Spinal cord (tissue), 10 donors: ENCODE measurements at places on chromosomes 5 and 9.
A peak's percentile ranks its signal among the peaks of the same experiment; 100 is the strongest.

- no peaks in the 10 kb centered on the region for H3K27me3 ChIP-seq
- no peak overlapping the region for H3K27ac ChIP-seq
- H3K36me3 ChIP-seq, result no peaks in the 10 kb centered on the region
Observed at GRCh38 chr9:16496908-16497307, 373.6 kb downstream of the BNC2 start.

DNA sequence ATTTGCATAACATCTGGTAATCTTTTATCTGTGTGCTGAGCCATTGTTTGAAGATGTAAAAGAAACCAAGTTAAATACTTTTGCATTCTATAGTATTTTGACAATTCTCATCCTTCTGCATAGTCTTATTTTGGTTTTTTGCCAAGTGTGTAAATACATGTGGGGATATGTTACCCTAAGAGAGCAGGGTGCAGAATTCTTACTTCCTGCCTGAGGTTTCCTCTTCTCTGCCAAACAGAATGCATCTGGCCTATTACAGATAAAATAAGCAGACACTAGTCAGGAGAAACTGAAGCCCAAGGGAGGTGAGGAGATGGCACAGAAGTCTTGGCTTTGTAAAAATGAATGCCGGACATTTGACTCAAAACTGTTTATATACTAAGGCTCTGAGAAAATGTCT is 462.1 kb downstream of the TMEM38B start:
- H3K36me3 ChIP-seq, result no peaks in the 10 kb centered on the region
- no peak overlapping the region for H3K27ac ChIP-seq
- DNase-seq, result no peak
- H3K4me3 ChIP-seq, result no peak overlapping the region
- no peaks in the 10 kb centered on the region for H3K4me1 ChIP-seq

GRCh38 chr9:83620841-83621636 is 1.9 kb upstream of the IDNK start:
- H3K4me1 ChIP-seq, result peaks cover 4% of the 10 kb centered on the region
- DNase-seq, result peak; percentile 79
- H3K27me3 ChIP-seq, result no peaks in the 10 kb centered on the region
- H3K36me3 ChIP-seq, result no peaks in the 10 kb centered on the region
- no peak overlapping the region for H3K4me3 ChIP-seq

DNA sequence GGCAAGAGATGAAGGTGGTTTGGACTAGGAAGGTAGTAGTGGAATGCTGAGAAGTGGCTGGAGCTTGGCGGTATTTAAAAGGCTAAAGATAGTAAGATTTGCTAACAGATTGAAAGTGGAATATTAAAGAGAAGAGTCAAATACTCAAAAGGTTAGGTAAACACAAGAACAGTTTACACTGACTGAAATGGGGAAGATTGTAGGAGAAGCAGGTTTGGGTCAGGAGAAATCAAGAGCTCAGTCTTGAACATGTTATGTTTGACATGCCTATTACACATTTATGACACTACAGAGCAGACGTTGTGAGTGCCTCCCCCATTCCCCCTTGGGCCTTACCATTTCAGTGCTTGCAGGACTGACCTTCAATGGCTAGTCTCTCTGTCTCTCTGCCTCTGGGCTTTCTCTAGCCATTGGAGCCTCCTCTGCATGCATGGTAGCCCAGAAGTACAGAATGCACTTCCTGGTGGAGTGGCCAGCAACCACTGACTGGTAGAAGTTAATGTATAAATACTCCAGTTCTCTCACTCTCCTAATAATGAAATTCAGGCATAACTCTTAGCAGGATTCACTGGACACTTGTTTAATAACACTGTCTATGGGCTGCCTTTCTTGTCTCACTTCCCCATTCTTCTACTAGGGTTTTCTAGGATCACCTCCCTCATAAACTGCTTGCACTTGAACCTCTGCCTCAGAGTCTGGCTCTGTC is 56.8 kb downstream of the HMGCS1 start:
- no peak overlapping the region for H3K27ac ChIP-seq
- no peaks in the 10 kb centered on the region for H3K27me3 ChIP-seq
- H3K36me3 ChIP-seq, result no peaks in the 10 kb centered on the region
- no peaks in the 10 kb centered on the region for H3K4me1 ChIP-seq

GRCh38 chr5:131242728-131243255 is 21.1 kb upstream of the CDC42SE2 start:
- no peak for DNase-seq
- no peak overlapping the region for H3K4me3 ChIP-seq
- H3K36me3 ChIP-seq, result no peaks in the 10 kb centered on the region
- H3K27me3 ChIP-seq, result no peaks in the 10 kb centered on the region
- no peaks in the 10 kb centered on the region for H3K4me1 ChIP-seq

DNA sequence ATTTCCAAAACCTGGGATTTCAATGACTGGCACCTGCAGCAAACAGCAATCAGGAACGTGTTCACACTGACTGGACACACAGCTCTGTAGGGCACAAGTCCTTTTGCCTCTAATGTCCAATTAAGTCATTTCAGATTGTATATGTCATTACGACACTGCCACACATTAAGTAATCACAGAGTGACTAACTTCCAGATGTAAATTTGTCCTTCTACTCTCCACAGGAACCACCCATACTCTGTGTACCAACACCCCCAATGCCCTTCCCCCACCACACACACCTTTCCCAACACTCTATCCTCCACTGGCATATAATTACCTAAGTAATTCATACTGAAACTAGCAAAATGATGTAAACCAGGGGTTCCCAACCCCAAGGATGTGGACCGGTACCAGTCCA is 30.5 kb downstream of the LARS1 start:
- no peaks in the 10 kb centered on the region for H3K27me3 ChIP-seq
- H3K27ac ChIP-seq, result no peak overlapping the region
- H3K4me3 ChIP-seq, result no peak overlapping the region
- DNase-seq, result no peak

DNA sequence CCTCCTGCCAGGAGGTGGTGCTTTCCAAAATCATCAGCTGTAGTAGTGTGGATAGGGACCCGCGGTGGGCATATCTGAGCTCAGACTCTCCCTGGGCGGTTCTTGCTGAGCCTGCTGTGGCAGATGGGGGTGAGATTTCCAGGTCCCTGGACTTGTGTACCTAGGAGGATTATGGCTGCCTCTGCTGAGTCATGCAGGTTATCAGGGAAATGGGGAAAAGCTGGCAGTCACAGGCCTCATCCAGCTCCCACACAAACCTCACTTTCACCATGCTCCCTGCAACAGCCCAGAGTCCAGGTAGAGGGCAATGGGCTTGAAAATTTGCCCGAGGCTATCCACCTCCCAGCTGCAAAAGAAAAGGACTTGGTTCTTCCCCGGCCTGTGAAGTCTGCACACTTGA is 23.4 kb upstream of the MAMDC2 start:
- no peak overlapping the region for H3K4me3 ChIP-seq
- H3K27ac ChIP-seq, result no peak overlapping the region
- peaks cover 10% of the 10 kb centered on the region for H3K4me1 ChIP-seq
- no peaks in the 10 kb centered on the region for H3K27me3 ChIP-seq

DNA sequence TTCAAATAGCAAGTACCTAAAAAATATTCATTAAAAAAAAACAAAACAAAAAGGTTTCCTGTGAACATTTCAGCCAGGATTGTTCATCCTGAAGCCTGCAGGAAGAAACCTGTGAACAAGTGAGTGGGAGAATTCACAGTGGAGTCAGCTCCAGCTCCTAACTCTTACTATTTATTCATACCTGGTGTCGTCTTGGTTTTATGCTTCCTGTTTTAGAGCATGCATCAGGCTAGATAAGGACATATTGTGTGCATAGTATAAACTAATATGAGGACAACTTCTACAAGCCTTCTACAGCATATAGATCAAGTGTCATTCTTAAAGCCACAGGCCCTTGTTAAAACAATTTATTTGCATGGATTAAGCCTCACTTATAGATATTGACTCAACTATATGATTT is 169.9 kb downstream of the EFNA5 start:
- H3K27ac ChIP-seq, result no peak overlapping the region
- peaks cover 2% of the 10 kb centered on the region for H3K4me1 ChIP-seq
- no peaks in the 10 kb centered on the region for H3K36me3 ChIP-seq
- no peak overlapping the region for H3K4me3 ChIP-seq
- H3K27me3 ChIP-seq, result no peaks in the 10 kb centered on the region

DNA sequence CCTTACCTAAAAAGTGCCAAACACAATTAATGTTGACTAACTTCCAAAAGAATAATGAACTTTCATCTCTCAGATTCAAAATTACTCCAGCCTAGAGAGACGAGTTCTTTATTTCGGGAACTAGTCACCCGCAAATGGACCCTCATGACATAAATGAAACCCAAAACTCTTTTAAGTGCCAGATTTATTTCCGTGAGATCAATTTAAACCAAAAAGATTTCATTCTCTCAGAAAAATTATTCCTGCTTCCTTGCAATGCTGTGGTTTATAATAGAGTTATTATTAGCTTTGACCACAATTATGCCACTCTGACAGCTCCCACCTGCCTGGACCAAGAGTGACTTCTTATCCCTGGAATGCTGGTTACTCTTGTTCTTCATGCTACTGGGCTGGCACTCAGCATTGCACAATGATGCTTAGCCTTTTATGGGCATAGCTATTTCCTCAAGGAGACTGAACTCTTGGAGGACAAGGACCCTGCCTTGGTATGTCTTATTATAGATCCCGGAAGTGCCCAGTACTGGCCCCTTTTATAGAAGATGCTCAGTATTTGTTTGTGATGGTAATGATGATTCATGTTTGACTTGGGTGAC is 183.5 kb downstream of the SNX18 start:
- H3K4me1 ChIP-seq, result peaks cover 14% of the 10 kb centered on the region
- no peak overlapping the region for H3K27ac ChIP-seq
- no peak overlapping the region for H3K4me3 ChIP-seq
- no peaks in the 10 kb centered on the region for H3K27me3 ChIP-seq

DNA sequence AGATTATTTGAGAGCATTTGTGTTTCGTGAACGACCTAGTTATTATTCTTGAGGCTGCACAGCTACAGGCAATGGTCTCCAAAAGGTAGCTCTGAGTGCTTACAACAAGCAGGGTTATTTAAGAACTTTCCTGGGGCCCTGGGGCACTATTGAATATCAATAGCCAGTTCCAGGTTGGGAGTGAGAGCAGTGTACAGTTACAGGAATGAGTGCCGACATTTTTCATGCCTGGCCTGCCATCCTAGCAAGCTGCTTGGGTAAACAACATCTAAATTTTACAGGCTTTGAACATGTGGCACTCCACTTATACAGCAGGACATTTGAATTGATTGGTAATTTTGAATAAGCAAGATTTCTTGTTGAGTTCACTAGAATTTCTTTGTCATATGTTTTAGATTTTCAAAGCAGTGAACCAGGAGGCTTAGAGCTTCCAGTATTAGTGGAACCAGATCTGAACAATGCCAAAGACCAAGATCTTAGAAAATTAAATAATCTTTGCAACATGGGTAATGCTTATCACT is 171.9 kb upstream of the GDNF start:
- H3K27ac ChIP-seq, result no peak overlapping the region
- DNase-seq, result no peak
- H3K4me3 ChIP-seq, result no peak overlapping the region

GRCh38 chr5:143234162-143234842 is 169.2 kb downstream of the NR3C1 start:
- no peaks in the 10 kb centered on the region for H3K36me3 ChIP-seq
- H3K27me3 ChIP-seq, result no peaks in the 10 kb centered on the region
- H3K27ac ChIP-seq, result no peak overlapping the region
- H3K4me1 ChIP-seq, result peaks cover 8% of the 10 kb centered on the region

GRCh38 chr5:79547429-79547822 is 33.5 kb upstream of the HOMER1 start:
- no peaks in the 10 kb centered on the region for H3K4me1 ChIP-seq
- H3K36me3 ChIP-seq, result no peaks in the 10 kb centered on the region
- no peak for DNase-seq
- no peaks in the 10 kb centered on the region for H3K27me3 ChIP-seq
- H3K27ac ChIP-seq, result no peak overlapping the region

DNA sequence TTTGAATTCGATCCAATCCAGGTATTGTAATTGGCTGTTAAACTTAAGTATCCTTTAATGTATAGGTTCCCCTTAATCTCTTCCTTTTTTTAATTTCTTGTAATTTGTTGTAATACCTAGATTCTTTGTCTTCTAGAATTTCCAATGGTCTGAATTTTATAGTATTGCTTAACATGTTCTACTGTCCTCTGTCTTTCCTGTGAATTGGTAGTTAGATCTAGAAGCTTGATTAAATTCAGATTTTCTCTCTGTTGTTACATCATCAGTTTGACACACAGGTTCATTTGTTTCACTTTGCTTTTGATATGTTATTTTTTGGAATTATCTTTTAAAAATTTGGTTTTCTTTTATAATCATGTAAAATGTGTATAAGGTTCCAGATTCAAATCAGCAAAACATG is 13.8 kb downstream of the ZCCHC7 start:
- H3K27ac ChIP-seq, result no peak overlapping the region
- H3K4me3 ChIP-seq, result no peak overlapping the region
- peaks cover 6% of the 10 kb centered on the region for H3K36me3 ChIP-seq
- H3K27me3 ChIP-seq, result no peaks in the 10 kb centered on the region

GRCh38 chr9:125527471-125528002 is 179.5 kb downstream of the MAPKAP1 start:
- no peak overlapping the region for H3K4me3 ChIP-seq
- H3K27me3 ChIP-seq, result no peaks in the 10 kb centered on the region
- no peak overlapping the region for H3K27ac ChIP-seq
- H3K4me1 ChIP-seq, result peaks cover 14% of the 10 kb centered on the region
- DNase-seq, result no peak
- H3K36me3 ChIP-seq, result no peaks in the 10 kb centered on the region

GRCh38 chr5:177198738-177199137 is 65.2 kb downstream of the NSD1 start:
- no peak overlapping the region for H3K4me3 ChIP-seq
- H3K36me3 ChIP-seq, result peaks cover 48% of the 10 kb centered on the region
- no peak for DNase-seq
- H3K27me3 ChIP-seq, result no peaks in the 10 kb centered on the region
- no peak overlapping the region for H3K27ac ChIP-seq
- no peaks in the 10 kb centered on the region for H3K4me1 ChIP-seq

DNA sequence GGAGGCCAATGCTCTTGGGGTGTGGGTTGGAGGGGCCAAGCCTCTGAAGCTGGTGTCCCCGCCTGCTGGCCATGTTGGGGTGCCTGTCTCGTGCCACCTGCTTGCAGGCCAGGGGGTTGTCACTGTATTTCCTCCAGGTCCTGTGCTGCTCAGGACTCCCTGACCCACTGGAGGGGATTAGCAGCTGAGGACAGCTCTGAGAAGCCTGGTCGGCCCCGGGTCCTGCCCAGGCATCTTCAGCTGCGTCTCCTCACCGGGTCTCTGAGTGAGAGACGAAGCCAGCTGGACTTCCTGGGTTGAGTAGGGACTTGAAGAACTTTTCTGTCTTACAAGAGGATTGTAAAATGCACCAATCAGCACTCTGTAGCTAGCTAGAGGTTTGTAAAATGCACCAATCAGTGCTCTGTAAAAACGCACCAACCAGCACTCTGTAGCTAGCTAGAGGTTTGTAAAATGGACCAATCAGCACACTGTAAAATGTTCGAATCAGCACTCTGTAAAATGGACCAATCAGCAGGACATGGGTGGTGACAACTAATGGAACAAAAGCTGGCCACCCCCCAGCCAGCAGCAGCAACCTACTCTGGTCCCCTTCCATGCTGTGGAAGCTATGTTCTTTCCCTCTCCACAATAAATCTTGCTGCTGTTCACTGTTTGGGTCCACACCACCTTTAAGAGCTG is 20.6 kb upstream of the SLC9A3 start:
- H3K4me3 ChIP-seq, result no peak overlapping the region
- H3K36me3 ChIP-seq, result peaks cover 3% of the 10 kb centered on the region
- no peak for DNase-seq
